Left renal pelvis (tissue), 4 donors: ENCODE measurements at places on chromosomes 16 and 17.

DNA sequence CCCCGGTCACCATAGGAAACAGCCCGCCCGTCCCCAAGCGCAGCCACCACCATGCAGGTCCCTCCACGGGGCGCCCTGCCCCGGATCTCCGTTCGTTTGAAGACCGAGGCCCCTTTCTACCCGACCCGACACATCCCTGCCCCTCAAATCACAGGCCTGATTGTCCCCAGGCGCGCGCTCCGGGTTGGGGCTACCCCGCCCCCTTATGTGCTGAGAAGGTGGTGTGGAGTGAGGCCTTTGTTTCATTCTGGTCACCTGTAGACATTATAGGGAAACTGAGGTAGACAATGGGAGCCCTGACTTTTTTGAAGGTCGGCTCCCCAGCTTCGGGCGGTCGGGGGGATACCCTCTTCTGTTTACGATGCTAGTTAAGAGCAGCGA is 763 bp upstream of the ACTG1 start:
- no peak for DNase-seq

GRCh38 chr17:49090878-49091594 is 41.5 kb upstream of the B4GALNT2 start:
- DNase-seq: no peak

- no peak for DNase-seq
Measured at GRCh38 chr16:67395458-67396158, 2.3 kb upstream of the TPPP3 start.

DNA sequence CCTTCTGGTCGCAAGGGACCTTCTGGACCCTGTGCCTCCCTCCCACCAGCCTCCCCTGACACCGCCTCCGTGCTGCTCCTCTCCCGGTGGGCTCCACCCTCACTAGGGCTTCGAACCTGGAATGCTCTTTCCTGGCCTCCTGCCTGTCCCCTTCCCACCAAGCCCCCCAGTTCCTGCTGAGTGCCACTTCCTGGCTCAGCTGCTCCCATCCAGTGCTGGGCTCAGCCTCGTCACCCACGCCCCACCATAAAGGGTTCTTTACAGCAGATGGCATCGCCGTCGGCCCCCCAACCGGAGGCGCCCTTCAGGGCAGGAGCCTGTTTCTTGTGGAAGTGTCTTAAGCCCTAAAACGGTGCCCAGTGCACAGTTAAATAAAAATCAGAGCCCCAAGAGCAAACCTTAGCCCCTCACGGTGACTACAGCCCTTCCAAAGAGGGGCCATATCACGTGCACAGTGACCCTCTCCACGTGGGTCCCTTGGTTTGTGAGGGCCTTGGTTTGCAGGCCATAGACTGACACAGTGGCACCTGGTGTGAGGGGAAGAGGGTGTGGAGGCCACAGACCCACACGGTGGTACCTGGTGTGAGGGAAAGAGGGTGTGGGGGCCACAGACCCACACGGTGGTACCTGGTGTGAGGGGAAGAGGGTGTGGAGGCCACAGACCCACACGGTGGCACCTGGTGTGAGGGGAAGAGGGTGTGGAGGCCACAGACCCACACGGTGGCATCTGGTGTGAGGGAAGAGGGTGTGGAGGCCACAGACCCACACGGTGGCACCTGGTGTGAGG is 111.4 kb downstream of the METRNL start:
- DNase-seq: no peak
